ENCODE measurements at places on chromosomes 12 and 14.
A peak's percentile ranks its signal among the peaks of the same experiment; 100 is the strongest.

GRCh38 chr14:60807971-60808370, 73.4 kb downstream of the MNAT1 start:
- no peak for DNase-seq

DNA sequence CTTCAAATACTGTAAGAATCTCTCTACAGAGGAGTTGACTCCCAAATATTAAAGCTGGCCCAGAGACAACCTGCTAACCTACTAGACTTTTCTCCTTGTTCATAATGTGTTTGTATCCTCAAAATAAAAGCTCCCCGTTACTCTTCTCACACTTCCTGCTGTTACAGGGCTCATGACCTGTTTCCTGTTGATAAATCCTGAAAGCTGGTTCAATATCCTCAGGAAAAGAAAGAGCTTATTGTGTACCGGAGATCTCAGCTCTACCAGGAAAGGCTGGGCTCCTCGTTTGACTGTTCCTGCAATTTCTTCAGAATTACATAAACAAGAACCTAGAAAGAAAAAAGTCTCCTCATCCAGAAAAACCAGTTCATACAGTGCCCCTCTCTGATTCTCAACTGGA, 30.8 kb downstream of the CLEC1A start:
- no peak for DNase-seq

- no peak for DNase-seq
These were observed 914.1 kb downstream of the TRHDE start for GRCh38 chr12:73186272-73186671.

DNA sequence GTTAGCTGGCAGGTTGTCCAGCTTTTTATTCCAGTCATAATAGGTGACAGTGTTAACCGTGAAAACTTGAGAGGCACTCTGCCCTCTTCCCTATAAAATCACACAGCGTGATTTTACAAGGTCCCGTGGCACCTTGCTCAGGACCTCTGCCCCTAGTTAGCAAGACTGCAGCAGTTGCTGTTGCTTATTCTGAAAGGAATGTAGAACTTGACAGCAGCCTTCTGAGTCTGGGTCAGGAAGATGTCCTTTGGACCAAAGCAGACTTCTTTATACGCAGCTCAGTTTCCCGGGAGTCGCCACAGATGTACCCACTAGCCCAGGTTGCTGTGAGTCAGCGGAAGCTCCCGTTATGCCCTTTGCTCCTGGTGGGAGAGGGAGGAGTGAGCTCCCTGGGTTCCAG, 13.2 kb downstream of the PRKAB1 start:
- no peak for DNase-seq

DNA sequence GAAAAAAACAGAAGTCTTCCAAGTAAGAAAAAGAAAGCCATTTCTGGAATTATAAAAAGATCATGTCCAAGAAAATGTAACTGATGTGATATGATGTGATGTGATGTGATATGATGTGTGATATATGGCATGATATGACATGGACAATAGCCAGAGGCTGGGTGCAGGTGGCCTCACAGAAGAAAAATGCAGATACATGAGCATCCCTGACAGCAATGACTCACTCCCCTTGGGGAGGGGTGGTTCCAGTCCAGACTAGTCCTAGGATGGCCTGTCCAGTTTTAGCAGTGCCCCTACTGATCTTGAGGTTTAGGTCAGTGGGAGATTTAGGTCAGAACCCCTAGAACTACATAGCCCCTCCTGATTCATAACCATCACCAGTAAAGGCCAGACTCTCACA, 3.5 kb upstream of the RHOJ start:
- DNase-seq = no peak

- peak; percentile 41 for DNase-seq
These were observed 8.5 kb downstream of the KRT85 start for GRCh38 chr12:52358575-52359350.
